ENCODE measurements at places on chromosomes 5 and 9.

DNA sequence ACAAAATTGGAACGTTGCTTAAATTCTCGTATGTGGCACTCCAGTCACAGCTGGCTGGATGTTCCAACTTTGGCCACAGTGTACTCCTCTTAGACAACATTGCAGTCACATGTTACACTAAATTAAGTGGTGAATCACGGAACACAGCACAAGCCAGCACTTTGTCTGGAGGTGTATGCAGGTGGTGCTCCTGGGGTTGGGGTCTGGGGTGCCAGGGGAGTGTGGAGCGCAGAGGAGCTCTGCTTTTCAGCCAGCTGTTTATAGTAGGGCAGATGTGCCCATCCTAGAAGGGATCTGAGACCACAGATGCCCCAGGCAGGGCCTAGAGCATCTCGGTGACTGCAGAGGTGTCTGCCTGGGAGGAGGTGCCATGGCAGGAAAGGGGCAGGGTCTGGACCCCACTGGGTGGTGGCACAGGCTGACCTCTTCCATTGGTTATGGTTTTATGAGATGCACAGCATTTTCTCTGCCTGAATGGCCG lies 82.6 kb downstream of the WNK2 start:
- DNase-seq = no peak

GRCh38 chr5:4906786-4907185 lies 233.3 kb upstream of the ADAMTS16 start:
- DNase-seq = no peak

GRCh38 chr5:102561894-102562760 lies 63.3 kb upstream of the SLCO6A1 start:
- DNase-seq = peak; percentile 50

- DNase-seq = peak; percentile 74
Observed at GRCh38 chr9:6552033-6552432, 93.5 kb downstream of the GLDC start.

GRCh38 chr9:133505901-133506652 lies 18.7 kb downstream of the MYMK start:
- DNase-seq = peak; percentile 91

DNA sequence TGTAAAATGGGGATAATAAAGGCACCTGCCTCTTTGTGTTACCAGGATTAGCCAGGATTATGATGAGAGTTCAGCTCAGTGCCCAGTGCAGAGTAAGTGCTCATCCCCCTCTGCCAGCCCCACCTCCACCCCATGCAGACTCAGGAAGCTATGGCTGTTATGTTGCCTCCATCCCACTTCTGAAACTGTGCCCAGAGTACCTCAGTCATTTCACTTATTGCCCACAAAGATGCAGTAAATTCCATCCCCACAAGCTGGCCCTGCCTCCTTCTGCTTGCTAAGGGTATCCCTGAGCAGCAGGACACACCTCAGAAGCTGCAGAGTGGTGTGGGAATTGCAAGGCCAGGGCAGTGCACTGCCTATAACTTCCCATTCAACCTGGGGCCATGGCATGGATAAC lies 415.1 kb downstream of the SPOCK1 start:
- no peak for DNase-seq

GRCh38 chr5:42767491-42768105 lies 11.0 kb downstream of the CCDC152 start:
- peak; percentile 61 for DNase-seq

DNA sequence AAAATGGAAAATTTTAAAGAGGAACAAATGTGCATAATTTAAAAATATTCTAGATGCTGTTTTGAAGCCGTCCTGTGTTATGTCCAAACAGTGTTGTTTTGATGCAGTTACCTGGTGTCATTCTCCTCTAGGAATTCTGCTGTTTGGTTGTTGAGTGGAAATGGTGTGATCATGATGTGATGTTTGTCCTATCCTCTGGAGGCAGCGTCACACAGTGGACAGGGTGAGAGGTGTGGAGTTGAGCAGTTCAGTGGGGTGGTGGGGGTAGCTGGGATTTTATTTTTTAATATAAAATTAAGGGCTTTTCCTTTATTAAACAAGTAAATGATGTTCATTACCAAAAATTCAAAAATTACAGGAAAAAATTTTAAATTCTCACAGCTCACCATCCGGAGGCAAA lies 31.2 kb downstream of the PRDM6 start:
- DNase-seq = no peak

GRCh38 chr9:90916147-90916734 lies 114.6 kb downstream of the SYK start:
- DNase-seq = peak; percentile 63

- peak; percentile 11 for DNase-seq
Observed at GRCh38 chr5:43396762-43397304, 15.4 kb downstream of the CCL28 start.

DNA sequence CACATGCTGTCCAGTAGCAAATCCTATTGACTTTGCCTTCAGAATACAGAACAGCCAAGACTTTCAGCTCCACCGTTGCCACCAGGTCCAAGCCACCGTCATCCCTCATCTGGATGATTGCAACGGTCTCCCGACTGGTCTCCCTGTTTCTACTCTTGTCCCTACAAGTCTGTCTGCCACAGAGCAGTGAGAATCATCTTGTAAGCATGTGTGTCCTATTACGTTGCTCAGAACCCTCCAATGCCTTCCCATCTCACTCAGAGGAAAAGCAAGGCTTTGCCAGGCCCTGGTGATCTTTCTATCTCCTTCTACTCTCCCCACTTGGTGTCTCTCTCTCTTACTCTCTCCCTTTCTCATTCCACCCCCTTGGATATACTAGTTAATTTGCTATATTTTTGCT lies 76.7 kb upstream of the GDNF start:
- no peak for DNase-seq

DNA sequence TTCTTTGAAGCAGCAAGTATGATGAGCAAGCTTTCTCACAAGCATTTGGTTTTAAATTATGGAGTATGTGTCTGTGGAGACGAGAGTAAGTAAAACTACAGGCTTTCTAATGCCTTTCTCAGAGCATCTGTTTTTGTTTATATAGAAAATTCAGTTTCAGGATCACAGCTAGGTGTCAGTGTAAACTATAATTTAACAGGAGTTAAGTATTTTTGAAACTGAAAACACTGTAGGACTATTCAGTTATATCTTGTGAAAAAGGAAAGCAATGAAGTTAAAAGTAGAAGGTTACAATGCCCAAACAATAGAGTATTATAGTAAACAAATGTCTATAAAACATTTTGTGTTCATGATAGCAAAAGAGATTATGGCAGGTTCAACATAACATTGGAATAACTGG lies 88.6 kb downstream of the JAK2 start:
- DNase-seq = no peak

DNA sequence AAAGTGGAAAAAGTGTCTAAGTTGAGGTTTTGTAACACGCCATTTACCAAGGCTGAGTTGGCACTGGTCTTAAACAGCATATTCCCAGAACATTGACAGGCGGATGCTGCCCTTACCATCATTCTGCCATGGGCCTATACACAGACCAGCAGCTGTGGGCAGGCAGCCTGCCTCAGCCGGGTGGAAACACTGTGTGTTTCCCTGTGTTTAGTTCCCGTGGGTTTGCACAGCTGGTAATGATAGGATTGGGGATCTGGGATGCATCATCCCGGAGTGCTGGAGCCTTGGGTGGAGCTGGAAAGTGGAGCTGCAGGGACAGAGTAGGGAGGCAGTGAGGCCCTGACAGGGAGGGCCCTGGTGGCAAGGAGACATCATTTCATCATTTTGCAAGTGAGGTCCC lies 5.5 kb upstream of the FGD3 start:
- no peak for DNase-seq

DNA sequence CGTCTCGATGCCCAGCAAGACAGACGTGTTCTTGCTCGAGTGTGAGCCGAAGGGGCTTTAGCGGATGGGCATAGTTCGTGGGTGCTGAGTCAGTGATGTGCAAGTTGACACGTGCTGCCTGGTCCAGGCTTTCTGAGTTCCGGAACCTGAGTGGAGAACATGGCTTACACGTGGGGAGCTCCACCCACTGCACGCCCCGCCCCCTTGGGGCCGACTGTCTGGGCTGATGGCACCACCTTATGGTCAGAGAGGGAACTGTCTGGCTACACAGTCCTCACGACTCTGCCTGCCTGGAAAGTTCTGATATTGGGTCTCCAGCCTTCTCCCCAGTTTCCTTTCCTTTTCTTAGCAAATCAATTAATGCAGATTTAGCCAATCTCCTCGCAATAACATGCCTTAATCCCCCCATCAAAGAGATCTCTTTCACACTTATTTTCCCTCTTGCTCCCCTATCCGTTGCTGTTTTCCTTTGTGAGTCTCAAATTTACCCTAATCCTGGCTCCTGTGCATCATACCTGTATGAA lies 3.8 kb upstream of the STC2 start:
- DNase-seq = peak; percentile 85

- DNase-seq = no peak
Observed at GRCh38 chr5:36836831-36837230, 39.7 kb upstream of the NIPBL start.

DNA sequence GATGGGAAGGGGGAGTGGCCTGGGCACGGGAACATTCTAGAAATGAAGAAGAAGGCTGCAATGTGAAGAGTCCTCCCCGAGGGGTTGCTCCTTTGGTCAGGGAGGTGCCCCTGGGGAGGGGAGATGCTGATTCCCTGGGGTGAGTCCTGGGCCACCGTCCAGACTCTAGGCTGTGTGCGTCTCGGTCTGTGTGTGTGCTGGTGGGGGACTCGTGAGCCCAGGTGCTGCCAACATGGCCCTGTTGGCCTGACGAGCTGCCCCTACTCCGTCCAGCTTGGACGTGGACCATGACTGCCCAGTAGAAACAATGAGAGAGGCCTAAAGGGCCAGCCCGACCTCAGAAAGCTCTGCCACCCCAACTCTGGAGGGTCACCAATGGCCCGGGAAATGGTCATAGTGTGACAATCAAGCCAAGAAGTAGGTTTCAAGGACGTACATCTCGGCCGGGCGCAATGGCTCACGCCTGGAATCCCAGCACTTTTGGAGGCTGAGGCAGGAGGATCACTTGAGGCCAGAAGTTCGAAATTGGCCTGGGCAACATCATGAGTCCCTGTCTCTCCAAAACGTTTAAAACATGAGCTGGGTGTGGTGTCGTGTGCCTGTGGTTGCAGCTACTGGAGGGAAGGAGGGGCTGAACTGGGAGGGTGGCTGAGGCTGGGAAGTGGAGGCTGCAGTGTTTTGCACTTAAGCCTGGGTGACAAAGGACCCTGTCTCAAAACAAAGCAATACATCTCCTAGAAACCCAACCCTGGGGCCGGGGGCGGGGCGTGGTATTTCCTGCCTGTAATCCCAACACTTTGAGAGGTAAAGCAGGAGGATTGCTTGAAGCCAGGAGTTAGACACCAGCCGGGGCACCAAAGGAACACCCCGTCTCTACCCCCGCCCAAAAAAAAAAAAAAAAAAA lies 17.0 kb downstream of the LHX3 start:
- no peak for DNase-seq

- DNase-seq = no peak
Observed at GRCh38 chr9:99363509-99363908, 141.4 kb downstream of the SEC61B start.

DNA sequence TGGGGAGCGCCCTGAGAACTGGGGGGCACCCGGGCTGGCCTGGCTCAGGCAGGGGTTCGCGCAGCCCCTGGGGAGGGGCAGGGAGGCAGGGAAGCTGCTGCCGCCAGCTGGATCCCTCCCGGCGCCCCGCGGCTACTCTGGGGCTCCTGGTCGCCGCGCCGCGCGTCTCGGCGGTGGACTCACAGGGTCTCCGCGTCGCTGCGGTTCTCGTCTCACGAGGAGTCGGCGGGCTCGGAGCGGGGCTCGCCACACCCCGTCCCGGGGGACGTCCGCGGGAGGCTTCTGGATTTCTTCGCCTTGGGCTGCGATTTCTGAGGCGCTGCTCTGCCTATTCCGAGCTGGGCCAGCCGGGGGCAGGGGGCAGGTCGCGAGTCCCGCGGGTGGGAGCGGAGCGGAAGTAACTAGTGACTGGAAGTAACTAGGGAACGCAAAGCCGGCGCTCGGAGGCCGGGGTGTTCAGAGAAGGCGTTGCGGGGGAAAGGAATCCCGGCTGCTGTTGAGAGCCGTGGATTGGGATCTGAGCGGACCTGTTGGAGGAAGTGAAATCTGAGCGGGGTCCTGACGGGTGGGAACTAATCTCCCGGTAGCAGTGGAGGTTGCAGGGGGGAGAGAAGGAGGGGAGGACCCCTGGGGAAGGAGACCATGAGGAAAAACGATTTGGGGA lies 511 bp downstream of the CYSTM1 start:
- DNase-seq = peak; percentile 55

DNA sequence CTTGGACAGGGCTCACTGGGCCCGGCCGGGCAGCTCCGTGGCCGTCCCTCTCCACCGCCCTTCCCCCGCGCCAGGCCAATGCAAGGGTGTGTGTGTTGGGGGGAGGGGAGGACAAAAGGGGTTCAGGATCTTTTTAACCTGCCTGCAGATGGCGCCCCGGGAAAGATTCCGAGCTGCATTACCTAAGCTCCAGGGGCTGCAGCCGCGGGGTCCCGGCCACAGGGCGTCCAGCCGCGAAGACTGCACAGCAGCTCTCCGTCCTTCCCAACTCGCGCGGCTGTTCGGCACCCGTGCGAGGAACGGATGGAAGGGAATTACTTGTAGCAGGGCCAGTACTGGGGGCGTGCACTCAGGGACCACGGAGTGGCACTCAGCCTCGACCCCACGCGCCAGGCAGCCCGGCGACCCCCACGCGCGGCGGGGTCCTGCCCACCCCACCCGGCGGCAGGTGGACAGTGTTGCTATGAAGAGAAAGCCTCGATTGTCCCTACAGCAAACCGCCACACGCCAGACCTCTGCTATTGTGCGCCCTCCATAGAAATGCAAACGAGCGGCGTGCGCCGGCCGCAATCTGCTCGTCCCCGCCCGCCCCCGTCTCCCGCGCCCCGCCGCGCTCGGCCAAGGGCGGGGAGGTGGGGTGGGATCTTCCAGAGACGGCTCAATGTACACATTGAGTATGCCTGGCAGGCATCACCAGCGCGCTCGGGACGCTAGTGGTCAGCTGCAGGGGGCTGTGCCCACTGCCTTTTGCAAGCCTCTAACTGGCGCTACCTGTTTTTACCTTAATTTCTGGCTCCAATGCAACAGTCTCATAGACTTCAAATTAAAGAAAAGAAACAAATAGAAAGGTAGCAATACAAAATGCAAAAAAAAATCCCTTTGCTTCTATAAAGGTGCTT lies 796 bp upstream of the GADD45G start:
- DNase-seq = no peak

DNA sequence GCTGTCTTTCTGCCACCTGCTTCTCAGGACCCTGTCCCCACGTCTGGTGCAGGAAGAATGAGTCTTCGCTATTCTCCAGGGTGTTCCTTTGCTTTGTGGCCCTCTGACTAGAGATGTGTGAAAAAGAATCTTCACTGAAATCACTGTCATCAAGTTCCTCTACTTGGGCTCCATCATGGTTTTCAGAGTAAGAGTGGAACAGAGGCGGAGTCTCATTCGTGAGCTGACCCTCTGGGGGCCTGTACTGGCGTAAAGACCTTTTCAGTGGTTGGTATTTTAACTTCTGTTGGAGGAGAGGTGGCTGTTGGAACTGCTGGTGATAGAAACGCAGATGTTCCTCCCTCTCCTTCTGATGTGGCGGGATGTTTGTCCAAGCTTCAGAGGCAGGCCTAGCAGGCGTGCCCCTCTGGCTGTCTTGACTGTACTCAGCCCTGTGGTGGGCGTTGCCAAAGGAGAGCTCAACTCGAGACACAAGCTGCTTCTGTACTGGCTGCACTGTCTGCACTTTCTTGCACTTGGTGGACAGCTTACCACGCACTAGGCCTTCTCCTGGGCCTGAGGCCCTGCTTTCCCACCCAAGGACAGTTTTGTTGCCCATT lies 72.0 kb downstream of the KIF24 start:
- DNase-seq = no peak
